ENCODE measurements at places on chromosomes 7 and 10.
A peak's percentile ranks its signal among the peaks of the same experiment; 100 is the strongest.

DNA sequence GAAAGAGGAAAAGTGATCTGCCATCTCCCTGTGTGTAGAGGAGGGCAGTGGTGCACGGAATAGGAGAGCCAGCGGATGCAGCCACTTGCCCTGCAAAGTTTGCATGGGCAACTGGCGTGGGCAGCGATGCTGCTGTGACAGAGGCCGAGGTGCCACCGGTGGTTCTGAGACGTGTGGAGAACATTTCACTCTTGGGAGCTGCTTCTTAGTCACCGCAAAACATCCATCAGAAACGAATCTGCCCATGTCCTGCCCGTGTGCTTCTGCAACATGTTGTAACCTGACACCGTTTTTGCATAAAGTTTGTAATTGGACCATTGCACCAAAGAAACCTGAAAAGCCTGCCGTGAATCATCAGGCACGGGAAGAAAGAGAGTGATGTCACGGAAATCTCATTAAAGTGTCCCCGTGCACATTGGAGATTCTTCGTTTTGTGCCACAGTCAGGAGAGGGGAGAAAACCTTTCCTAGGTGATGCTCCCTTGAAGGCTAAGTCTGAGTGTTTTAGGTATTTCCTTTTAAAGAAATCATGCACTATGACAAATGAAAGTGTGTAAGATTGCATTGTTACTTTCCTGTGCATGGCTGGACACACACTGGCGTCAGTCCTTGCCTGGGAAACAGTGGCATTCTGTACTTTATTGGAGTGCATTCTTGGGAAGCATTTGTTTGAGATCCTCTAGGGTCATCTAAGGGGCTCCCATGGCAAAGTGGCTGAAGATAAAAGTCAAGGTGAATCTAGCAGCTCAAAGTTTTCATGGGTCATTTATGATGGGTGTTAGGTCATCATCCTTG, 302.6 kb downstream of the KLF6 start:
- peak; percentile 34 for DNase-seq

GRCh38 chr10:34113504-34114225, 701.4 kb downstream of the PARD3 start:
- DNase-seq: no peak

DNA sequence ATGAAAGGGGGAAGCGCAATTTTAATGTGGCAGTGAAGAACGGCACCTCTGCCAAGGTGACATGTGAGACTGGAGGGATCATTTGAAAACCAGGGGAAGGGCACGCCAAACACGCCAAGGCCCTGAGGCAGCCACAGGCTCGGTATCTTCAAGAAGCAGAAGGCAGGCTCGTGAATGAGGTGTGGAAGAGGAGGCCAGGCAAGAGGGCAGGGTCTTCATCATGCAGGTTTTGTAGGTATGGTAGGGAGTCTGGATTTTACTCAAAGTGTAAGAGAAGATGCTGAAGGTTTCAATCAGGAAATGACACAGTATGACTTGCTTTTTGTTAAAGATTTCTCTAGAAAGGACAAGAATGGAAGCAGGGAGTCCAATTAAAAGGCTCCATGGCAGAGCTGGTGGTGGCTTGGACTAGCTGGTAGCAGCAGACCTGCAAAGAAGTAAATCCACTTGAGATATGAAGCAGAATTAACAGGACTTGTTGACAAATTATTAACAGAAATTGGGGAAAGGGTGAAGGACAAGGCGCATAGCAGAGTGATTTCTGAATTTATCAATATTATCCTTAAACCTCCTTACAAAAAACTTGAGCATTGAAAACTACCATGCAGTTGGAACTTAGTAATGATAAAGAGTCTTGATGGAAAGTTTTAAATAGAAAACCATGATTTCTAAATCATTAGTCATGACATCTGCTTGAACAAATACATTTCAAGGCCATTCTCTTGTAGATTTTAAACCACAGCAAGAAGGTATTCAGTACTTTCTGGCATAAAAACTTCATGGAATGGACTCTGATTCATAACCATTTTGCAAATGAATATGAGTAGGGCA, 70.4 kb downstream of the COA1 start:
- DNase-seq: peak; percentile 77

DNA sequence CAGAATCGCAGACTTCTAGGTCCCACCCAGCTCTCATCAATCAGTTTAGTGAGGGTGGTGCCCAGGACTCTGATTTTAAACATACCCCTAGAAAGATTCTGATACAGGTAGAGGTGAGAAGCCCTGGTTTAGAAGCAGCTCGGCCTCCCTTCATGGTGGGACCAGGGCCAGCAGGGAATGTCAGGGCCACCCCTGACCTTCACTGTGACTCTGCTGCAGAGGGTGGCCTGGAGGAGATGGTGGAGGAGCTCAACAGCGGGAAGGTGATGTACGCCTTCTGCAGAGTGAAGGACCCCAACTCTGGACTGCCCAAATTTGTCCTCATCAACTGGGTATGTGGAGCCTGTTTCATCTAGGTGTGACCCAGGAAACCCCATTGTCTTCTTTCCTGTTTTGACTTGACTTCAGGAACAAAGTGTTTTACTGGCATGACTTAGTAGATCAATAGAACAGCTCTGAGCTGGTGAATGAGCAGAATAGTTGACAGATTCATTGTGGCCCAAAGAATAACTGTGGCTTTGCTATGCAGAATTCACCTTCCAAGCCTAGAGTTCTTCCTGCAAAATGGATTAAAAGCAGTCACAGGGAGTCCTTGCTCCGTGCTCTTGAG, 7.2 kb downstream of the DBNL start:
- no peak for DNase-seq

GRCh38 chr7:140635816-140636215, 4.8 kb downstream of the DENND2A start:
- no peak for DNase-seq

- no peak for DNase-seq
Observed at GRCh38 chr10:35927990-35928488, 285.9 kb upstream of the FZD8 start.

- no peak for DNase-seq
Observed at GRCh38 chr7:139367438-139368155, 7.9 kb downstream of the LUC7L2 start.

DNA sequence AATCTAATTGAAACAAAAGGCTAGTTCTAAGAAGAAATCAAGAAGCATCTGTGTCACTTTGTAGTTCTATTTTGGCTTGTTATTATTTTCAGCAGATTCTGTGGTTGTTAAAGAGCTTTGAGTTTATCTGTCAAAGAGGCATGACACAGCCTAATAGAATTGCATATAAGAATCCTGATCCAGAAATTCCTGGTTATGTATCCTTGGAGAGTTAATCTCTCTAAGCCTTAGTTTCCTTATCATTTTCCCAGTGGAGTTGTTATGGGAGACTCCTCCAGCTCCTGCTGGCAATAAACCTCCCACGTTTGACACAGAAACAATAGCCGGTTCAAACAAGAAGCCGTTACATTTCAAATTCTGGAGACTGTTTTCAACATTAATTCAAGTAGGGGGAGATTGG, 288.3 kb downstream of the SDHAF3 start:
- no peak for DNase-seq

GRCh38 chr7:22051886-22052673, 106.4 kb upstream of the CDCA7L start:
- no peak for DNase-seq

GRCh38 chr7:111080495-111081105, 10.3 kb upstream of the LRRN3 start:
- DNase-seq: no peak

- no peak for DNase-seq
Observed at GRCh38 chr10:14593806-14594205, 180.9 kb downstream of the FAM107B start.

DNA sequence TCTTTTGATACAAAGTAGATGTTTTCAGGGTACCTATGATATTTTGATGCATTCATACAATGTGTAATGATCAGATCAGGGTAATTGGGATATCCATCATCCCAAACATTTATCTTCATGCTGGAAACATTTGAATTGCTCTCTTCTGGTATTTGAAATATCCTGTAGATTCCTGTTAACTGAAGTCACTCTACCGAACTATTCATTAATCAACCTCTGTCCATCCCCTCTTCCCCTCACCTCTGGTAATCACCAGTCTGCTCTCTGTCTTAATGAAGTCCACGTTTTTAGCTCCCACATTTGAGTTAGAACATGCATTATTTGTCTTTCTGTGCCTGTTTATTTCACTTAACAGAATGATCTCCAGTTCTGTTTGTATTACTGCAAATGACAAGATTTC, 11.3 kb downstream of the MTG1 start:
- no peak for DNase-seq

DNA sequence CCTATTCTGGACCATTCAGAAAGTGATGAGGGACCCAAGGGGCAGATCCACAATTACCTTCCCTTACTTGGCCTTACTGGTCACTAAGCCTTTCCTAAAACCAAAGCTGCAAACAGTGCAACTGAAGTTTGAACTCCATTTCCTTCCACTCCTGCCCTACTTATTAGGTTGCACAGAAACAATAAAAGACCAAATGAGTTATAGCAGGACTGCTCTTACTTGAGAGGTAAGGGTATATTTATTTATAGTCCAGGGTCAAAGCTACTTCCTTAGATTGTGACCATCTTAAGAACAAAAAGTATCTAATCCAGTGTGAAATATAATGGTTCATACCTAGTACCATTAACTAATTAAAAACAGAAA, 27.0 kb downstream of the CDK6 start:
- DNase-seq: no peak

- no peak for DNase-seq
Observed at GRCh38 chr10:98235846-98236245, 32.1 kb downstream of the LOXL4 start.

DNA sequence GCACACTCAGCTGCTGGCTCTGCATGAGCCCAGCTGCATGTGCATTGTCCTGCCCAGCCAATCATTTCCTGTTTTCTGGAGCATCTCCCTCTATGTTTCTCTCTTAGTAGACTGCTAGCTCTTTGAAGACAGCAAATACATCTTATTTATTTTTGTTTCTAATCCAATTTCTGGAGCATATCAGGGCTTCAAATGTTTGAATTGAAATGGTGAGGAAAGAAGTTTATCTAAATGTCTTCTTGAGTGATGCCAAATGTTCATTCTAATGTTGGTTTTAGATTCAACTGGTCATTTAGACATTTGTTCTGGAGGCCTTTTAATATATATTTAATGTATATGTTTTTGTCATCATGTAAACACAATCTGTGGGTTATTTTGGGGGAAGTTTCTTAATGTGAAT, 141.9 kb downstream of the DNAJB9 start:
- no peak for DNase-seq

DNA sequence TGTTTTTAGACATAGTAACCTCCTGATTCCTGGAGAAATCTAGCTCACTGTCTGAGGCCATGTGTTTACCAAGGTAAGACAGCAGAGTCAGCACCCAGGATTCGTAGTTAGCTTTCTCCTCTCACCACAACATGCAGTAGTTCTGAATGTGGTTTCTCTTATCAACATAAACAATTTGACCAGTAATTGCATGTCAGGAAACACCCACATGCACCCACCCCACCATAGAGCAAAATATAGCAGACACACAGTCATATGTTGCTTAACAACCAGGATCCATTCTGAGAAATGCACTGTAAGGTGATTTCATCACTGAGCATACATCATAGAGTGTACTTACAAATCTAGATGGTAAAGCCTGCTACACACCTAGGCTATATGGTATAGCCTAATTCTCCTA, 1004.0 kb downstream of the ANKRD7 start:
- DNase-seq: no peak

DNA sequence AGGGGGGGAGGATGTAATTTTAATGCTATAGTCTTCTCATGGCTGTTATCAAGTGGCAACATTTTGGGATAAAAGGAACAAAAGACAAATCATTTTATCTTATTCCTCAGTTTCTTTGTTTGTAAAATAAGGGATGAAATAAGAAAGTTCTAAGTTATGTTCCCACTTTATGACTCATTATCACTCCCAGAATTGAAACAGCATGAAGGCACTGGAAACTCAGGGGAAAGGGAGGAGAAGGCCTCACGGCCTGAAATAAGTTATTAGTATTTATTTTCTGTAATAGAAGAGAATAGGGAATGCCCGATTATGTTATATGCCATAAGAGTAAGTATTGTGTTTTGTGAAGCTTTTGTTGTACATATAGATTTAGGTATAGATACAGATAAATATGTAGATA, 85.0 kb upstream of the NAMPT start:
- DNase-seq: no peak

- no peak for DNase-seq
Observed at GRCh38 chr7:83739527-83739926, 90.6 kb upstream of the SEMA3E start.

Measured in activated T-cell treated with anti-CD3 and anti-CD28 coated beads, Interleukin-2, amount 50 U/mL, for 72 hours (primary cell).